ENCODE measurements at places on chromosomes 5 and 9.

DNA sequence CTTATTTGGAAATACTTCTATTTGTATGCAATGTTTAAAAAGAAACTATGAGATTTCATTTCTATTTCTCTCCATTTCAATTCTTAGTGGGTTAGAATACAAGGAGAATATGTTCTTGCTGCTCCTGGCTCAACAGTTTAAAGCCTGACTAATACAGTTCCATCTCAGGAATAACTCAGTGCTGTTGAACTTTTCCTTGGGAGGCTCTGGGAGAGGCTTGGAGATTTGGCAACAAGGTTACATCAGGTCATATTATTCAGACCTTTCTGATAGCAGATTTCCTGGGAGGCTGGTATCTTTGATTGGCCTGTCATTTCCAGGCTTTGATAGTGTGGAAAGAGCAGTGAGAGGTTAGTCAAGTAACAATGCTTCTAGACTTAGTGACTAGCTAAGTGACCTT lies 481.7 kb upstream of the KLF4 start:
- DNase-seq: no peak

DNA sequence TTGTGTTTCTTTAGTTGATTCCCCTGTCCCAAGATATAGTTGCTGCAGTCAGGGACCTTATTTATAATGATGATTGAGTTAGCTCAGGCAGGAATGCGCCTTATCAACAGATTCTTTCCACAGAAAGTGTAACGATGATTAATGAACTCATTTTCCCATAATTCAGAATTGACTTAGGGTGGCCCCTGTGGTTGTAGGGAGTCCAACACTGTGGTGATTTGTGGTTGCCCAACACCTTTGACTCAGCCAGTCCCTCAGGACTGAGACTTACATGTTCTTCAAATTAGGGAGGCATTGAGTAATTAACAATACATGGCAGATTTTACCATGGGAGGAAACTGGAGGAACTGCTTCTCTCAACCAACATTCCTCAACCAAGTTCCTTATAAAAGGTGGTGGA lies 221.9 kb downstream of the GABRG2 start:
- no peak for DNase-seq

GRCh38 chr9:112970939-112971338 lies 41.1 kb downstream of the ZNF883 start:
- no peak for DNase-seq

DNA sequence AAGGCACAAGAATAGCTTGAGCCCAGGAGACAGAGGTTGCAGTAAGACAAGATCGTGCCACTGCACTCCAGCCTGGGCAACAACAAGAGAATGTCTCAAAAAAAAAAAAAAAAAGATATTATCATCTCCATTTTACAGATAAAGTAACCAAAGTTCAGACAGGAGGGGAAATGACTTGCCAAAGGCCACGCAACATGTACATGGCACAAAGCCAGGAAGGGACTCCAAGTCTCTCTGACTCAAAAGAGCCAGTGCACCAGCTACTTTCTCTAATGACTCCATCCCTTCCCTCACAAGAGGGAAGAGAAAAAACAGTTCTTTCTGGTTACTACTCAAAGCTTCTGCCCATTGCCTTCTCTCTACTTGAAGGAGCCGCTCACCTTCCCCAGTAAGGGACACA lies 34.1 kb downstream of the SIL1 start:
- no peak for DNase-seq

- DNase-seq: no peak
Measured at GRCh38 chr5:175582697-175583096, 75.2 kb upstream of the HRH2 start.
